Activated naive CD4-positive, alpha-beta T cell treated with Interleukin-2 at 50 U/mL for 16 hours (primary cell): ENCODE measurements at places on chromosomes 11 and 22.
A peak's percentile ranks its signal among the peaks of the same experiment; 100 is the strongest.

DNA sequence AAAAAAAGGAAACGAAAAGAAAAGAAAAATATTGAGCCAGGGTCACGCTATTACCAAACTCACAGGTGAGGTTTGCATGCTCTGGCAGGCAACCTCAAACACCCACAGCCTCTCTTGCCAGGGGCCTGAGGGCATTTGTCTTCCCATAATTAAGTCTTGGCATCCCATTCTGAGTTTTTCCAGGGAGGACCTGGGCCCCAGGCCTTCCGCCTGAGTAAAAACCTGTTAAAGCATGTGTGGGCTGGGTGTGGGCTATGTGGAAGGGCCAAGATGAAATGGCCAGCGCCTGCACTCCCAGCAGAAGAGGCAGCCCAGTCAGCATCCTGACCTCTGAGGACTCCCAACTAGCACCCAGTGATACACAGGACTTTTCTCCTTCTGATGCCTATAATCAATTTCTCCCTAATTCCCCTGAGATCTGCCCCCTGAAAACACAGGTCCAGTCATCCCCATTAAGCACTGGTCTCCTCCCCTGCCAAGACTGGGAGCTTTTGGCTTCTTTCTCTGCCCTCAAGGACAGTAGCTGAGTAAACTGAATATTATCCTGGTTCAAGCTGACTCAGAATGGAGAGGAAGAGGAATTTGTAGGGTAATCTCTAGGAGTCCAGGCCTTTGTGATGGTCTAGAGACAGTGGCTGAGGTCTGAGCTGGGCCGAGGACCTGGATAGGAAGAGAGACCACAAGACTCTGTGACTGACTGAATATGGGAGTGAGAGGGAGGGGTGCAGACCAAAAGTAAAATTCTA is 35.6 kb upstream of the ACER3 start:
- DNase-seq: no peak

- DNase-seq: no peak
These were observed 422.4 kb downstream of the TENM4 start for GRCh38 chr11:79018371-79018849.

DNA sequence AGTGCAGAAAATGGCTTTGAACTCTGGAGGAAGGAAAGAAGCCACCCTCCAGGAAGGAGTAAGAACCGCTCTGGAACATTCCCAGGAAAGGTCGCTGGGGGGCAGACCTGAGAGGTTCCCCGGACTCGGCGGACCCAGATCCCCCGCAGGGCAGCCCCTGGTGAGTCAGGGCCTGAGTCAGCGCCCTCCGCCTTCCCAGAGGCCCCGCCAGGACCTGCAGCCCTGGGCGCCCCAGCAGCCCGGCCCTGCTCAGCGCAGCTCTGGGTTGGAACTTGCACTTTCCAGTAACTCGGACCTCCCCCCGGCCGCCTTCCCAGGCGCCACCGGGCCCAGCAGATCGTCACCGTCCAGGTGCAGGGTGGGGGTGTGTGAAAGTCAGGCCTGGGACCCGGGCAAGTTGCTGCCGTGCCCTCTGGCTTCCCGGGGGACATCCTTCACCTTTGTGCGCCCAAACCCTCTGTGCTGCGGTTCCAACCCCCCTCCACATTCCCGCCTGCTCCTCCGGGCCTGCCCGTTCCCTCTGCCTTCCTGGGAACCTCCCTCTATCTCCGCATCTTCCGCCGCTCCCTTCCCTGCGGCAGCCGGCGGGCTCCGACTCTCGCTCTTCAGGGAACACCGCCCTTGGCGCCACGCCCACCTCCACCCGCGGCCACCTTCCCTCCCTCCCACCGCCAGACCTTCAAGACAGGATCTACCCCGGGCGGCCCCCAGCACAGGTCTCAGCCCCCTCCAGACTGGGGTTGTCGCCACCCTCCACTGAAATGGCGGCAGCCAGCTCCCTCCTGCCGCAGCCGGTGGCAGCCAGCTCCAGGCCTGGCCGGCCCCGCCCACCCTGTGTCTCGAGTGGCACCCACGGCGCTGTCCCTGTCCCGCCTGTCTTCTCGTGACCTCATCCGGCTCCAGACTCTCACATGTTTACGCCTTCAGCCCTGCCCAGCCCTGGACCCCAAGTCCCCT is 36.8 kb upstream of the WNT7B start:
- DNase-seq: peak; percentile 93

DNA sequence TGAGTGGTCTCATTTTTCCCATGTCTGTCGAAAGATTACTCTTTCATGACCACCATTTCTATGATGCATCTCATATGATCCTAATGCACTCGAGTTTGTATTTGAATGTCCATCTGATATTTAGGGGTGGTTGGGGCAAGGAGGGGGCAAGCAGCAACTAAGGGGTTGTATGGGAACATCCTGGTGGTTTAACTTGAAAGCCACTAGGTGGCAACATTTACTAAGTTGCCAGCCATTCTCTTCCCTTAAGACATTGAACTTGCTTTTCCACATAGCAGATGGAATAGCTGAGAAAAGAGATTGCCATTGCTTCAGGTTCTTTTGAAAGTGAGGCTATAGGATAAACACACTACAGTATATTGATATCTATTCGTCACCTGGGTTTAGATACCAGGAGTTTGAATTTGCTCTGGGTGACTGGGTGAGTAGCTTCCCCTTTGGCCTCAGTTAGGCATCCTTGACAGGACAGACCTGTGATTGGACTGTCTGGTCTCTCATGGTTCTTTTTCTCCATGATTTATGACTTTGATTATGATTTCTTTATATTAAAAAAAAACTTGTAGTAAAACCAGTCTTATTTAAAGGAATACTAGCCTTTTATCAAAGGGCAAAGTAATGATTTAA is 32.4 kb downstream of the NF2 start:
- no peak for DNase-seq

GRCh38 chr22:25406510-25407210 is 157.8 kb upstream of the GRK3 start:
- no peak for DNase-seq

DNA sequence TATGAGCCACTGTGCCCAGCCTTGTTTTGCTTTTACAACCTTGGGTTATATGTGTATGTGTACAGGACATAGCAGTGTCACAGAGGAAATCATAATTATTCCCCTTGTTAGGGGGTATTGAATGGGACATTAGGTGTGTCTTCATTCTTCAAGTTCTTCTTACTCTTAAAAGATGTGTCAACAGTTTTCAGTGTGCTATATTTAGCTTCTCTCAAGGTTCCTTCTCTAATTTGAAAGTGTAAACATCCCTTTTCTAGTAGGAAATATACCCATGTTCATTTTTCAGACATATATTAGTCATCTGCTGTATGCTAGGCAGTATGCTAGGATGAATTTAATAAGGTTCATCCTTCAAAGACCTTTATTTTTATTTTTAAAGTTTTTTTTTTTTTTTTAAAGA is 17.1 kb downstream of the PCF11 start:
- DNase-seq: no peak

DNA sequence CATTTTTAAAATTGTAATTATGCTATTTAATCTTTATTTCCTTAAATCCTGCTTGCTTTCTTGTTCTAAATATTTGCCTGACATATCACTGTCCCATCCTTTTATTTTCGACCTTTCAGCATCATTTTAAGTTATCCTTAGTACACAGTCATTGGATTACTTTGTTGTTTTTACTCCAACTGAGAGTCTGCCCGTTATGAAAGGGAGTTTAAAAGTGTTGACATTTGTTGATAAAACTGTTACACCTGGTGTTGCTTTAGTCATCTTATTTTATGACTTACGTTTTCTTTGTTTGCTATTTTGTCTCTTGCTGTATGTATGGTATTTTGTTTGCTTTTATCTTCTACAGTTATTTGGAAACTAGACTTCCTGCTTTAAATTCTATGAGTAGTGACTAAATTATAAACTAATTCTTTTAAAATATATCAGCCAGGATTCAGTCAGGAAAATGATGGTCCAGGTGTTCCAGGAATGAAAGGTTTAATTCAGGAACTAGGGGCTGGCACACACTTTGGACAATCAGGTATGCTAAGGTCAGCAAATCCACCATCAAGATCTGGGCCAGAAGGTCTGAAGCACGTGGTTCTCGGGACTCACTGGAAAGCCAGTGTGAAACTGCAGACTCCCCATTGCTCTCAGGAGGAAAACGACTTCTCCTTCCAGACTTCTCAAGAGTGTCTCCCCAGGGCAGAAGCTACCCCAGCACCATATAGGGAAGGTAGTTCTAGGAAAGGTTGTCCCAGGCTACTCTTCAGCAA is 86.0 kb downstream of the RASSF10 start:
- DNase-seq: no peak

GRCh38 chr11:67392183-67392715 is 463 bp downstream of the RAD9A start:
- no peak for DNase-seq

DNA sequence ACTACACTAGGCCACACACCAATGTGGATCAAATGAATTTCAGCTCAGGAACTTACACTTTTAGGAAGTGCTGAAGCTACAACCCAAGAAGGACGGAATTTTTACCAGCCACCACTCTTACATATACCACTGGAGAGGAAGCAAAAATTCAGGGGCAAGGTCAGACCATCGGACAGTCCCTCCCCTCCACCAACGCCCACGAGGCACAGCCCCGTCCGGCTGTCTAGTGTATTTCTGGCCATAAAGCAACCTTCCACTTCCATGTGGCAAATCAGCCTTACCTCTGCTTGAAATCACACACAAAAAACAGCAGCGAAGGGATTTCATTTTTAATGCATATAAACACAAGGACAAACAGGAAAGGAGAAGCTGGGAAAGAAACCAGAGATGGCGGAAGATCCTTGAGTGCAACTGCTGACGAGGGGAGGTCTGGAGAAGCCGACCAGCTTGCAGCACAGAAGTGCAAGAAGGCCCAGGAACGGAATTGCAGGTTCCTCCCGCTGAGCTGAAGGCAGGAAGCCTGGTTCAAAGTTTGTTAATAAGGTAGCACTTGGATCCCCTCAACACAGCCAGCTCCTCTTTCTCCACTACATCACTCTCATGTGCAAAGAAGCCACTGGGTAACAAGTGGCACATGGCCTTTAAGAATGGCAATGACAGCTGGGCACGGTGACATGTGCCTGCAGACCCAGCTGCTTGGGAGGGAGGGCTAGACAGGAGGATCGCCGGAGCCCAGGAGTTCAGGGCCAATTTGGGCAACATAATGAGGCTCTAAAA is 71.5 kb downstream of the SHANK2 start:
- no peak for DNase-seq

DNA sequence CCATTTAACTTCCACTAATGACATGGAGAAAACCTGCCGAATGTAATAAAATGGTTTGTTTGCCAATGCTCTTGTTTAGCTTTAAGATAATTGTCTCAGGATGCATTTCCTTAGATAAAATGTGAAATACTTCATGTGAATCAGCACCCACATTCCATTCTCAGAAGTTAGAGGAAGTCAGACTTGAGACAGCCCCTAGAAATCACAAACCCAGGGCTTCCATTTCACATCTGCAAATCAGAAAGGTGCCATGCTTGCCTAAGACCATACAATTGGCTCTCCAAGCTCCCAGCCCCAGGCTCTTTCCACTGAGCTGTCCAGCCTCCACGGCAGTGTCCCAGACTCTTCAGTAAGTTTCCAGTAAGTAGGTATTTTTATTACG is 35.6 kb upstream of the ADORA2A start:
- no peak for DNase-seq

GRCh38 chr22:37816543-37817180 is 6.5 kb upstream of the GALR3 start:
- DNase-seq: no peak

GRCh38 chr11:19646308-19646707 is 66.3 kb upstream of the NAV2 start:
- DNase-seq: no peak

DNA sequence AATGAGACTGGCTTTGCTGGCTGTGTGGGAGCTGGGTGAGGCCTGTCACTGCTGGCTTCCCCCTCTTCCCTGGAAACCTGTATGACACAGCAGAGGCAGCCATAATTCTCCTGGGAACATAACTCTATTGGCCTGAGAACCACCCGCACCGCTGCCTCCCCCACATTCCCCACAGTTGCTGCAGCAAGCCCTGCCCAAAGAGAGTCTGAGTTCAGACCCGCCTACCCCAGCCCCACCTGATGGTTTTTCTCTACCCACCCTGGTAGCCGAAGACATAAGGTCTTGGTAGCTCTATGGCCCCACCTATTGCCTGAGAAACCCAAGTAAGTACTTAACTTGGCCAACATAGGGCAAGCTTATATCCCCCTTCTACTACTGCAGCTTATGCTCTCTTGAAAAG is 174.8 kb downstream of the C11orf91 start:
- DNase-seq: no peak

DNA sequence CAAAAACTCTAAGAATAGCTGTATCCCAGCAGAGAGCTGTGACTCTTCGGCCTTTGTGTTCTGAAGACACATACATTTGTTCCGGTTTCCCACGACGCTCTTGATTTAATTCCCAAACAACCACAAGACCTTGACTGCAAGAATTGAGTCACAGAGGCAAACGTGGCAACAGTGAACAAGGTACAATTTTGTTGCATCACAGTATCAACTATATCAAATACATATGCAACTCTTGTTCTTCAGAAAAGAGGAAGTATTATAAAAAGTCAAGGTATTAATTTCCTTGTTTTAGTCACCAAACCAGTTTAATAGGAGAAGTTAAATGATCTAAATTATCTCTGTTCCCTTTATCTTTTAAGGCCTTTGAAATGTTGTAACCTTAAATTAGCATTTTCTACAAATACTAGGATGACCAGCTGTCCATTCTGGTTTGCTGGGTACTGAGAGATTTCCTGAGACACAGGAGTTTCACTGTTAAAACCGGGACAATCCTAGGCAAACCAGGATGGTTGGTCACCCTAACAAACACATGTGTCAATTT is 11.1 kb downstream of the HPS5 start:
- no peak for DNase-seq

DNA sequence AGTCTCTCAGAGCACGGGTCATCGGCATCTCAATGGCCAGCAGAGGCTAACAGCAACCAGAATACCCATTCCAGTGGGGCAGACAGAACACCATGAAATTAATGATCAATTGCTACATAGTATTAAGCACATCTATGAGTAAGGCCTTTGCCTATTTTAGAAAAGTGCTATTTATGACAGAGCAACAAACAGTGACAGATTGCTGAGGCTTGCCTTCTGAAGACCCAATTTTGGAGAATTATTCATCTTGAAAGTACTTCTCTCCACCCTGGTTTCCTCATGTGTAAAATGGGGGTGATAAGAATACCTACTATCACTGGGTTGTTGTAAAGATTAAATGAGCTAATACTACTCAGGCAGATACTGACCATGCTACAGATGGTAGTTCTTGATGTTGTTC is 232.7 kb downstream of the TENM4 start:
- DNase-seq: no peak
